Activated CD4-positive, alpha-beta T cell treated with anti-CD3 and anti-CD28 coated beads, Interleukin-2, amount 50 U/mL, for 4 hours (primary cell): ENCODE measurements at places on chromosomes 11 and 22.

GRCh38 chr22:43998679-43999264 is 25.3 kb upstream of the PARVB start:
- no peak for DNase-seq

- DNase-seq, result no peak
These were observed 5.3 kb downstream of the OMP start for GRCh38 chr11:77107950-77108349.

- DNase-seq, result peak; percentile 22
These were observed 23.9 kb downstream of the MYO7A start for GRCh38 chr11:77151804-77152509.

DNA sequence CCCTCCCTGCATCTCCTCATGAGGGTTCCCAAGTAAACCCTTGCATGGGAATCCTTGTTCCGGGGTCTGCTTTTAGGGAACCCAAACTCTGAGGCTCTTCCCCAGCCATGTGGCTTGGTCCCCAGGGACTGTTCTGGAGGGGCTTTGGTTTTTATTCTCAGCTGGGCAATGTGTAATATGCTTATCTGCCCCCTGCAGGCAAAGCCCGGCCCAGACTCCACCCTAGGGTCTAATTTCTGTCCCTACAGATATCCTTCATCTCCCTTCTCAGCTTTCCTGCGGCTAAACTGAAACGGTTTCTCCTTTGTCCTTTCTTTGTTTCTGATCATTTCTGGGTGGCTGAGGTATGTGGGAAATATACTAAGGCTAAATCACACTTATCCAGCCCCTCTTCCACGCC is 37.1 kb downstream of the TST start:
- DNase-seq, result no peak

DNA sequence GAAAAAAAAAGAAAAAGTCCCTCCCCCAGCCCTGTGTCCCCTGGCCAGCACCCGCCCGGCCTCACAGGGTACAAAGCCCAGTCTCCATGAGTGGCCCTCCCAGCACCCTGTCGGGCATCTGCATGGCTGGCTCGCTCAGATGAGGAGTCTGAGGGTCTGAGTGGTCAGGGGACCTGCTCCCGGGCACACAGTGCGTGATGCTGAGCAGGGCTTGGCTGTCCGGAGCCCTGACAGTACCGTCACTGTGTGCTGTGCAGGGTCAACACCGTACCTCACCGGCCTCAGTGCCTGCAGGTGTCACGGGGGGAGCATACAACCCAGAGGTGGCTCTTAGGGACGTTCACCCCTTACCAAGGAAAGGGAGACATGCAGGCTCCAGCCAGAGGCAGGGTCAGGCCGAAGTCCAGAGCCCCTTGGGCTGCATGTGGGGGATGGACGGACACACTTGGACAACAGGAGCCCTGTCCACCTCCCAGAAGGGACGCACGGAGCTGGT is 3.6 kb upstream of the PLXNB2 start:
- no peak for DNase-seq

GRCh38 chr22:32448980-32449379 is 15.3 kb downstream of the BPIFC start:
- DNase-seq, result no peak

DNA sequence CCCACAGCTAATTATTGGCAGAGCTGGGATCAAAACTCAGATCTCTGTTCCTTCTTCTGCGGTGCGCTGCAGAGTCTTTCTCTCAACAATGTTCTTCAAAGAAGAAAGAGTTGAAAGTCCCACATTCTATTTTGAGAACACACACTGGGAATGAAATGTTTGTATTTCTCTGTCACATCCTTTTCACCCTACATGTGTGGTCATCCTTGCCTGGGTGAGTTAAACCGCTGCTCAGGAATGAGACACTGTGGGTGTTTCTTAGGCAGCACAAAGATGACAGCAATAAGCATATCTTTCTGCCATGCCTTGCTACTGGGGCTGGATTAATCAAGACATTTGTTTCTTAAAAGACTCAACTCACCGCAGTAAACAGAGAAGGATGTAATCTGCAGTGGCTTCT is 222.6 kb downstream of the LARGE1 start:
- no peak for DNase-seq

DNA sequence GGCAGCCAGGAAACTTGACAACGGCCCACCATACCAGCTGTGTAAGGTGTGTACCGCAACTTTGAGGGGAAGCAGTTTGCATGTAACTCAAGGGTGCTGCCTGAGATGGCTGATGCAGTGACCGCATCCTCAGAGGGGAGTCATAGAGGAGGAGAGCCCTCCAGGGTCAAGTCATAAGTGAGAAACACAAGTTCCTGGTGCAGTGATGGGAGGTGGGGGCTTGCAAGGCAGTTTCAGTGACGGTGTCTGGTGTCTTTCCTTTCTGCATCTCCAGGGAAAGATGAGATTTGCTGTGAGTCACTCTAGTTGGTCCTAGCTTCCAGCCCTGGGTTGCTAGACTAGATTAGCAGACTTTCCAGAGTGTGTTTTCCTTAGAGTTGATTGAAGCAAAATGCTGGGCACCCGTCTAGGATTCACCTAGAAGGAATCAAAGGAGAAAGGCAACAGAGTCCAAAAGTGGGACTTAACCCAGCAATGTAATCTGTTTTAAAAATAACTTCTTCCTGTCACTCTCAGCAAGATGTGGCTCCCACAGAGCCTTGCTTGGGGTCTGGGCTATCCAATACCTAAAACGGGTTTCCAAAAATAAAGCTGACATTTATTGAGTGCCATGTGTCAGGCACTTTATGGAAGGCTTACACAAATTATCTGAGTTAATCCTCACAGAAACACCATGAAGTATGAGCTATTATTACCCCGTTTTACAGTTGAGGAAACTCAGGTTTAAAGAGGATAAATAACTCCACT is 265.4 kb upstream of the PLET1 start:
- DNase-seq, result no peak

GRCh38 chr11:95344932-95345642 is 114.1 kb upstream of the SESN3 start:
- DNase-seq, result no peak

DNA sequence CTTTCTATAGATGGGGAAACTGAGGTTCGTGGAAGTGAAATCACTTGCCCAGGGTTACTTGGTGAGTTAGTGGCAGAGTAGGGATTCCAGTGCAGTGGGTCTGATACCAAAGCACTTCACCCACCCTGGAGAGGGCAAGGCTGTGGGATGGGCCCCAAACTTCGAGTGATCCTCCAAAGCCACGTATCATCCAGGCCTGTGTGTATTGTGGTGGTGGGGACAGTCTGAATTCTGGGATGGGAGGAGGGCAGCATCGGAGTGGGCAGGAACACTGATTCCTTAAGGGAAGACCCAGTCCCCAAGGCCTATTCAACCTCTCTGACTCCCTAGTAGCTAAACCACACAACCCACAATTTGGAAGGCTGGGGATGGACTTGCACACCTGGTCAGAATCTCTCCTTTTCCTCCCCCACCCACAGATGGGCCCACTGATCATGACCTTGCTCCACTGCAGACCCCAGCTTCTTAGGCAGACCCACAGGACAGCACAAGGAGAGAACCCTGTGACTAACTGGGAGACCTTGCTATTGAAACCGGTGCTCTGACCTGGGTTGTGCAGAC is 11.5 kb downstream of the TMPRSS13 start:
- DNase-seq, result no peak

GRCh38 chr11:128573638-128574037 is 13.7 kb downstream of the ETS1 start:
- no peak for DNase-seq

- DNase-seq, result no peak
These were observed 6.7 kb downstream of the DDI1 start for GRCh38 chr11:104043142-104043541.

DNA sequence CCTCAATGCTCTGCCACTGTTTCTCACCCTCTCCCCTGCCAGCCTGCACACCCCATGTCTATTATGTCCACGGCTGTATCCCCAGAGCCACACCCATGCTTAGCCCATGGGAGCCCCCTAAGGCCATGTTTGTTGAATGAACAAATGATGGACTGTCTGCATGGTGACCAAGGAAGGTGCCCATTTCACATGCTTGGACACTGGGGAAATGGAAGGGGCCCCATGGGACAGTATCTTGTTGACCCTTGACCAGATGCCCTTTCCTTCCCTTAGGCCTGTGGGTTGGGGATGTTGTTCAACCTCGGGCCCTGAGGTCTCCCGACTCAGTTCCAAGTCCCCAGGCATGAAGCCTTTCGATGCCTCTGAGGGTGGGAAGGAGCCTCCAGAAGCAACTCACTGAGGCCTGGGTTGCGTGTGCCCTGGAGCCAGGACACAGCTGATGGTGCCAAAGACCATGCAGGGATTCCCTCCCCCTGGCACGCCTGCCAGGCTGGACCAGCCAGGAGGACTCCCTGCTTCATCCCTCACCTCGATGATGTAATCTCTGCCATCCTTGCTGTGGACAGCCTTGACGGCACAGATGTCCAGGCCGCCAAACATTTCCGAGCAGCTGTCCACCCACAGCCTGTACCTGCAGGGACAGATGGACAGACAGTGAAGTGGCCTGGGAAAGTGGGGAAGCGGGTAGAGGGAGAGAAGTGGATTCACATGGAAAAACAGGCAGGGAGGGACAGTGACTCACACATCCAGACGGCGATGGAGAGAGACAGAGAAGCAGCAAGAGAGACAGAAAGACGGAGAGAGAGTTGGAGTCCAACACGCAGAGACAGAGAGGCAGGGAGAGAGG is 58.9 kb downstream of the FBXO7 start:
- no peak for DNase-seq

GRCh38 chr22:50252082-50253045 is 1.3 kb upstream of the HDAC10 start:
- peak; percentile 68 for DNase-seq

- no peak for DNase-seq
These were observed 349.9 kb upstream of the ANO3 start for GRCh38 chr11:25981998-25982397.

- DNase-seq, result peak; percentile 39
These were observed 78.5 kb downstream of the TRAF6 start for GRCh38 chr11:36431429-36432092.

GRCh38 chr11:88042238-88042637 is 133.0 kb downstream of the RAB38 start:
- DNase-seq, result no peak

DNA sequence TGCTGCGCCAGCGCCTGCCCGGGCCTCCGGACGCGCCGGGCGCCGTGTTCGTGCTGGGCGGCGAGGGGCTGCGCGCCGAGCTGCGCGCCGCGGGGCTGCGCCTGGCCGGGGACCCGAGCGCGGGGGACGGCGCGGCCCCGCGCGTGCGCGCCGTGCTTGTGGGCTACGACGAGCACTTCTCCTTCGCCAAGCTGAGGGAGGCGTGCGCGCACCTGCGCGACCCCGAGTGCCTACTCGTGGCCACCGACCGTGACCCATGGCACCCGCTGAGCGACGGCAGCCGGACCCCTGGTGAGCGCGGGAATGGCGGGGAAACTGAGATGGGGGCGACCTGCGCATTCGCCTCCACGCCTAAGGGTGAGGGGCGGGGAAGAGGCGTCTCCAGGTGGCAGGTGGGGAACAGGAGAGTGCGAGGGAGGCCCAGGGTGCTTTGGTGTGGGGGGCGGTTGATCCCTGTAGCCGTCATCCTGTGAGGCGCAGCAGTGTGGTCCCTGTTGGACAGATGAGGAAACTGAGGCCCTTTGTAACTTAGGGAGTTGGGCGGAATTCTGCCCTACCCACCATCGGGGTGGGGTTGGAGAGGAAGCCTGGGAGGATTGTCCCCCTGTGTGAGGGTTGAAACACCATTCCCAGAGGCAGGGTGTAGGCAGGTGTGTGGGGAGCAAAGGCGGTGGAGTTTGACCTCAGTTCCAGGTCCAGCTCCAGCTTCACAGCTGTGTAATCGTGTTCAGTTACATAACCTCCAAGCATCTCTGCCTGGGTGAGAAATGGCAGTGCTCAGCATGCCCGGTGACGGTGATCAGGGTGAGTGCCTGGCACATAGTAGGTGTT is 758 bp downstream of the PDXP start:
- no peak for DNase-seq

DNA sequence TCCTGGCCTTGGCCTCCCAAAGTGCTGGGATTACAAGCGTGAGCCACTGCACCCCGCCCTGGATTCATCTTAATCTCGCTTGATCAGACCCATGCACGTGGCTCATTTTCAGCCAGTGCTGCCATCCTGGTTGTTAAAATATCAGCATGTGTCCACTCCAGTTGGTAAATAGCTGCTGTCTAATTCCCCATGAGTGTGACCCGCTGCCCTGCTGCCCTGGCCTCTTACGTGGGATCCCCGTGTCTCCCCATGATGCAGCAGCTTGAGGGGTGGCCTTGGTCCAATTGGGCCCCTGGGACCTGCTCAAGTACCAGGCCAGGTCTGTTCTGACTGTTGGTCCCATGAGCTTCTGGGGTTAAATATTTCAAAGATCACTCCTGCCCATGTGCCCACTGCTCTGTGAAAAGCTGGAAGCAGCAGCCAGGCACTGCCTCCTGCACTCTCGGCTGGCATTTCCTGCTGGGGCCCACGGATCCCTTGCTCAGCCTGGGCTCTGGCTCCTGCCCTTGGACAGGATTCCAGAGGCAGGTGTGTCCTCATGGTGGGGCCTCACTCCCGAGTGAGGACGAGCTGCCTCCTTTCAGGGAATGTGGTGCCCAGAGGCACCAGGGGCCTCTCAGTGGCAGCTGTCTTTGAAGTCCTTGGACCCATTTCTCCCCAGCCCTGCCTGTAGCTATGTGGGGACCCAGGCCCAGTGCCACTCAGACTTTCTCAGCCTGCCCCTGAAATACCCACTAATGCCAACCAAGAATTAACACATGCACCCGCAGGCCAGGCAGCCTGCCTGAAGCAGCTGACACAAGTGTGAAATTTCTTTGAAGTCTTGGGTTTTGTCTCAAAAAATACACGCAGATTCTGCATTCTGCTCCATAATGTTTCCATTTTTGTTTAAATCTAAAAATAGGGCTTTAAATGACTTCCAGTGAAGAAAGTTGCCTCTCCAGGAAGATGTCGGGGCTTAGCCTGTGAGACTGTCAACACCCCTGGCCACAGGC is 38.1 kb upstream of the PRDM11 start:
- no peak for DNase-seq

GRCh38 chr22:48857202-48857805 is 970.4 kb downstream of the BRD1 start:
- no peak for DNase-seq

- DNase-seq, result no peak
These were observed 86.0 kb downstream of the PPP6R3 start for GRCh38 chr11:68546555-68546954.

- no peak for DNase-seq
These were observed 124.6 kb downstream of the NXPE2 start for GRCh38 chr11:114802878-114803277.

- DNase-seq, result no peak
These were observed 28.8 kb downstream of the SLN start for GRCh38 chr11:107683061-107683460.

- DNase-seq, result peak; percentile 84
These were observed at the start of gene CD44 for GRCh38 chr11:35138943-35139721. CD44 (plus strand) TSS chr11:35139171; CDS start chr11:35139304, 133 bp downstream.

- no peak for DNase-seq
These were observed 88.5 kb downstream of the TENM4 start for GRCh38 chr11:79352349-79352703.
